ENCODE measurements at places on chromosomes 12 and 14.
A peak's percentile ranks its signal among the peaks of the same experiment; 100 is the strongest.

GRCh38 chr12:84757978-84758377, 154.6 kb downstream of the SLC6A15 start:
- no peak for DNase-seq

GRCh38 chr14:36513451-36514277, 6.4 kb downstream of the NKX2-1 start:
- DNase-seq = no peak

GRCh38 chr12:94798113-94798512, 147.8 kb upstream of the TMCC3 start:
- no peak for DNase-seq

DNA sequence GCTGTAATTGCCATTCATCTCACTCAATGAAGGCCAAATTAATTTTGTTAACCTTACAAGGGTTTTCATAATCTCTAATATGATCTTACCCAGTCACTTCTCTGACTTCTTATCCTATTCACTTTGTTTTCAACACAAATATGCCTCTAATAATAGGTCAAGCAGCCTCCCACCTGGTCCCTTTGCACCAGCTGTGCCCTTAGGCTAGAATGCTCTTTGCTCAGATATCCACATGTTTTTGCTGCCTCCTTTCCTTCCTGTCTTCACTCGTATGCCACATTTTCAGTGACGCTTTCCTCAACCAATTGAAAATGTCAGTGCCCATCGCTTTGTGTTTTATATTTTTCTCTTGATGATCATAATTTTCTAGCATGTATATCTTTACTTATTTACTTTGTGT, 106.4 kb upstream of the SYT10 start:
- DNase-seq = no peak

DNA sequence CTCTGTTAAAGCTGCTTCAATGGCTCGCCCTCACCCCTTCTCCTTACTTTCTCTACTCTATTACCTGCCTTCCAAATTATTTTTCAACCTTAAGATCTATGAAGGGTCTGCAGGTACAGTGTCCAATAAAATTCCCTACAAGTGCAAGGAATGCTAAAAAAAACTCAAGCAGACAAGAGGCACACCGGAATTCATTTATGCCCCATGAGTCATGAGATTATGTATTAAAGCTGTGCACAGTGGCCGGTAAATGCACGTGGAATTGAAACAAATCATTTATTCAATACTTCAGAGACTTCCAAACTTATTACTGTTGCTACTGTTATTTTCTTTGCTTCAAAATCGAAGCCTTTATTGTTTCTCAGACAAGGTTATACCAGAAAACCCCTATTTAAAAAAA, 68.4 kb downstream of the ST8SIA1 start:
- no peak for DNase-seq

GRCh38 chr14:52363961-52364360, 49.8 kb downstream of the PTGER2 start:
- DNase-seq = no peak

DNA sequence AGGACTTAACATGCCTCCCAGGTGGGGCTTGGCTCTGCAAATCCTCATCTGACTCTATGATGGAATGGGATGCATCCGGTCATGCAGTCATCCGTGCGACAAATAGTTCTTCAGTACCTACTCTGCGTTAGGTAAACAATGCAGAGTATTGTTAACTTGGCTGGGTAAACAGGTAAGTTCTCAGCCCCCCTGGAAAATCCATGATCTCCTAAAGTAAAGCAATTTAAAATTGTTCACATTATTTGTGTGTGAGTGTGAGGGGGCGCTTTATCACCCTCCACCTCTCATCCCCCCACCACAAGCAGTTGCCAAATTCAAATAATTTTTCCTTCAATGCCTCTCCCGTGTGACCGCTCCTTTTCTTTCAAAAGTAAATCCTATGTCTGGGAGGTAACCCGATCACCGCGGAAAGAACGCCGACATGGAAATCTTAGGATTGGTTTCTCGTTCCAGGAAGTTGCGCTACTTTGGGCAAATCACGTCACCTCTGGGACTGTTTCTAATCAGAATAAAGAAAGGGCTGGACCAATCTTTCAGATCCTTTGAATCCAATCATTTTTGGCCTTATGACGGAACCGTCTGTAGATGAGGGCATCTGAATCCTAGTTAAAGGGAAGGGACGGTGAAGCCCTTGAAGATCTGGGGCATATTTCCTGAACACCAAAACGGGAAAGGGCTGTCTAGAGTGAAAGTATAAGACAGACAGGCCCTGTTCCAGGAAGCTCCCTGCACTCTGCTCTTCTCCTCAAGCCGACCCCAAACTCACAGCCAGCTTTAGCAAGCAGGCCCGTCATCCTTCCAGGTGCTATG, 44.0 kb upstream of the SINHCAF start:
- no peak for DNase-seq

DNA sequence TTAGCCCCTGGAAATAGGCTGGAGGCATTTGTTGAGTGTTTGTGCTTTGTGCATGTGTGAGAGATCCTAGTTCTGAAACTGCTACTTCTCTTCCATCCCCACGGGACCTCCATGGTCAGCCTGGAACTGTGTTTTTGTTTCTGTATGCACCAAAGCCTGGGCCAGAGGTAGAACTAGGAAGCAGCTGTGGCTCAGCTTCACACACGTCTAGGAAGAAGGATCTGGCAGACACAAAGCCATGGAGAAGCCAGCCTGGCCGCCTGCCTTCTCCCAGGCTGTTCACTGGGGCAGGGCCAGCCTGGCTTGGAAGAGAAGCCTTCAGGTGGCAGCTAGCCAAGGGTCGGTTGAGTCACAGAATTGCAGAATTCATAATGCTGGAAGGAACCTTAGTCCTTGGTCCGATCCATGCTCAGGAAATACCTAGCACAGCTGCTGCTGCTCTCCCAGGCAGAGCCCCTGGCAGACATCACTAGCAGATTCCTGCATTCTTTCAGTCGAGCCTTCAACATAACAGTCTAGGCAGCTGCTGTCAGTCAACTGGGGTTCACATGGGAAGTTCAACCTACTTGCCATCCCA, 27.0 kb downstream of the RIN3 start:
- peak; percentile 58 for DNase-seq
